Lung microvascular endothelial cell (primary cell): ENCODE measurements at places on chromosomes 4 and X.

DNA sequence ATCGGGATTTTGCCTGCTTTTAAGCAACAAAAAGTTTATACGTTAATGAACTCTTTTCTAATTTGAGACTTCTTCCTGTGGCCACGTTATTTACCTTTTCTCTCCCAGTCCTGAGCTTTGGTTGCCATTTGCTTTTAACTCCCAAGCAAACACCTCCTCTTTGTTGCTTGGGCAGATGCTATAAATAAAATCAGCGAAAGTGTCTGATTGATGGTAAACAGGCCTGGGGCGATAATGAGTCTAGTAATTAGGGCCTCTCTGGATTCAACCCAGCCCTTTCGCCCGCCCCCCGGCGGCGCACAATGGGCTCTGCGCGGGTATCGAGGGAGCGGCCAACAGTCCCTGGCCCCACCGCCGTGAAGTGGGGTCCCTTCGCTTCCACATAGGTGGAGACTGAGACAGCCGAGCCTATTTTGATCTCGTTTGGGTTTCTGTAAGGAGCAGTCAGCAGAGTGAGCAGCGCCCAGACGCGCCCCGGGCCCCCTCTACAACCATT is 790 bp downstream of the CLGN start:
- DNase-seq = no peak

GRCh38 chrX:20500171-20500865 is 233.6 kb upstream of the RPS6KA3 start:
- DNase-seq = no peak

GRCh38 chr4:73868206-73869129 is 725 bp upstream of the CXCL1 start:
- DNase-seq = peak; percentile 41

DNA sequence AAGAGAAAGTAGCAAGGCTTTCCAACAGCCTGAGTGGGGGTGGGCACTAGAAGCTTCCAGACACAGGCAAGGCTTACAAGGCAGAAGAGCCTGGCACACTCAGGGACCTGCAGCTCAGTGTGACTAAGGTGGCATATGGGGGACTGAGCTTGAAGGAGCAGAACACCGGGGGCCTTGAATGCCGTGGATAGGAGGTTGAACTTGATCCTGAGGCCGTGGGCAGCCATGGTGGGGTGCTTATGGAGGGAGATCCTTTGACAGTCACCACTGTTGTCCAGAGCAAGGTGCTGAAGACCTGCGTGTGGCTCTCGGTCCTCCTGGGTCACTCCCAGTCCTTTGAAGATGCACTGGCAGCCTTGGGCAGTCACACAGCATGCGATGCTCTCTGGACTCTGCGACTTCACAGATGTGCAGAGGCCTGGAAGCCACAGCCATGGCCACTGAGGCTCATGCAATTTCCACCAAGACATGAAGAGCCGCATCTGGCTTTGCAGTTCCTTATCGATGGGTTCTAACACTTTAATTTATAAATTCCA is 18.3 kb downstream of the C4orf50 start:
- DNase-seq = no peak
